ENCODE measurements at places on chromosomes 2 and 18.

DNA sequence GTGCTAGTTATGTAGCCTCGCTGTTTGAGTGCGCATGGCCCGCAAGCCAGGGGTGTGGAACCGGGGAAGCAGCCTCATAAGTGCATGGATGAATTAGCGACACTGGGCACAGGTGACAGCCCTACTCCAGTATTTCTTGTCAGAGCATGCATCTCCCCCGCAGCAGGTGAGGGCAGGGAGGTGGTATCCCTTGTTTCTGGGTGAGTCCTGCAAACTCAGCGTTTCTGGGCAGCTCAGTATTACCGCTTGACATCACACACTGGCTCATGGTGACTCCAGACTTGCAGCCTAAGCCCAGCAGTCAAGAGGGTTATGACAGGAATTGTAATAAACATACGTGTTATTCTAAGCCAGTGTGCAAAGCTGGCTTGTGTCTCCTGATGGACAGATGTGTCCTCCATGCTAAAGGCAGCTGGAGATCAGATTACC, 2.5 kb downstream of the CABLES1 start:
- DNase-seq = no peak

- peak; percentile 7 for DNase-seq
These were observed 2.8 kb upstream of the CAPN10 start for GRCh38 chr2:240583774-240584173.

GRCh38 chr2:226981791-226982326, 146.0 kb downstream of the RHBDD1 start:
- DNase-seq = no peak

GRCh38 chr18:45044787-45045186, 364.1 kb downstream of the SETBP1 start:
- DNase-seq = no peak

- no peak for DNase-seq
These were observed 455.5 kb upstream of the MEIS1 start for GRCh38 chr2:65979446-65979845.

DNA sequence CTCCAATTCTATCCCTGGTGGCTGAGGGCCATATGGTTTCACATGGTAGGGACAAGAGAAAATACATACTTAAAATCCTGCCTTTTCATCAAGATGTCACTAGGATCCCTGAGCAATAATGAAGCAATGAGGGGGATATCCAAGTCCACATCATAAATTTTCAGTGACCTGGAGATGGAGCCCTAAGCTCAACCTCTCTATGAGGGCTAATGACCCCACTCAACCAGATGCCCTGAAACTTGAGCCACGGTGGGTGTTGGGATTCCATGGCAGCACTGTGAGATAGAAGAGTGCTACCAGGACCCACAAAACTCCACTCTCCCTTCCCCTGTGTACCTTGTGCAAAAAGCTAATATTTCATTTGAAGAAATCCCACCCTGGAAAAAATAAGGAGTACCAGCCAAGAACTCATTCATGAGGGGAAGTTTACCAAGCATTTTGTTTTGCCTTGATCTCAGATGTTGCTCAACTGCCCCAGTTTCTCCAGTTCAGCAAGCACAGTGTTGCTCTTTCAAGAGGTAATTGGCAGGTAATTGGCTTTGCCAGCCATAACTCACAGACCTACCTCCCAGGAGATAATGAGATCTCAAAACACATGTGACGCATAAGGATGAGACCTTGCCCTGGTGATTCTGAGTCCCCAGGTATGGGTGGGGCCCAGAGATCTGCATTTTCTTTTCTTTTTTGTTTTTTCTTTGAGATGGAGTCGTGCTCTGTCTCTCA, 51.0 kb upstream of the TTC39C start:
- no peak for DNase-seq

- no peak for DNase-seq
These were observed 7.6 kb downstream of the OSR1 start for GRCh38 chr2:19350678-19351401.

GRCh38 chr2:167361426-167361825, 473.1 kb downstream of the XIRP2 start:
- DNase-seq = no peak

- DNase-seq = no peak
These were observed 133.9 kb downstream of the TTC32 start for GRCh38 chr2:19767899-19768298.

DNA sequence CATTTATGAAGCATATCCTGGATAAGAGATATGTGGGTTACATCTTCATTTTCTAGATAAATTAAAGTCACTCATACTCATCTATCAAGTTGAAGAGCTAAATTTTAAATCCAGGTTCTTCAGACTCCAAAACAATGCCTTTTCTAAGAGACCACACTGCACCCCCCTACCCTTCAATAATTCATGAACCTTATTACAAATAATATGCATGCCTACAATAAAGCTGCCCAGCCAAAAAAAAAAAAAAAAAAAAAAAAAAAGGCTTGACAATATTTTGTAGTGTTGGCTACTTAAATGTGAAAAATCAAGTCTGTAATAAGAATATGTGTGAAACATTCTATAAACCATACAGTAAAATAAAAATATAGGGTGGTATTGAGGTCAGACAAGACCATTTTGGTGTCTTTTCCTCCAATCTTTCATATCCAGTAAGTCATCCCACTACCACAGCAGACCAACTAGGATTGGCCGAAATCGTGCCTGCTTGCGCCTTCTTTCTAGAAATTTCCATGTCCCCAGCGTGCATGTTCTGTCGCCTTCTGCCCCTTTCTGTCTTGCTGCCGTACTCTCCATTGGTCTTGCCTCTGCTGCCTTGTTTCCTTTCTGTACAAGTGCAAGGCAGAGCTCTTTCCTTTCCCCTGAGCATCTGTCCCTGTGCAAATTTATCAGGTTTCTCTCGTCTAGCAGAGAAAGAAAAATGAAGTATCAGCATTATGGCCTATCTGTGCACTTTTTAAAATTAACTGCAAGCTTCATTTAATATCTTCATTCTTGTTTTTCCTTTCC, 92.6 kb upstream of the NDUFV2 start:
- DNase-seq = no peak

GRCh38 chr2:47485751-47486300, 82.9 kb downstream of the MSH2 start:
- DNase-seq = no peak

- DNase-seq = no peak
These were observed 287.3 kb upstream of the NCKAP5 start for GRCh38 chr2:133855526-133855925.

GRCh38 chr2:19106376-19106775, 252.0 kb downstream of the OSR1 start:
- no peak for DNase-seq
